ENCODE measurements at places on chromosomes 3 and 15. TPM values are rescaled to one million over a fixed set of nuclear protein-coding genes. Genes with fewer than 3 reads are reported as not detected.

Gene ASB7
- 9.6 TPM for total RNA-seq

Gene TTC21A
- total RNA-seq, result 1.9 TPM

Gene SOX14
- not detected for total RNA-seq

Gene TRA2B
- 160 TPM for total RNA-seq

Gene FBXO22
- total RNA-seq, result 79.4 TPM

Gene RHOV
- 4.8 TPM for total RNA-seq

Gene GOLGA6L7
- total RNA-seq, result not detected

Gene SERINC4
- 0.08 TPM for total RNA-seq

Gene TRPM1
- not detected for total RNA-seq

Gene CLDN11
- 0.22 TPM for total RNA-seq

Gene LPCAT4
- 65.1 TPM for total RNA-seq

Gene RGMA
- total RNA-seq, result 0.31 TPM

Gene GHSR
- total RNA-seq, result not detected

Gene NR2E3
- total RNA-seq, result 0.31 TPM

Gene IL20RB
- 1.0 TPM for total RNA-seq

Gene NR1I2
- not detected for total RNA-seq

Measured in A549 treated with Hydrocortisone at 1 μM for 4 hours (cell line).